ENCODE measurements at places on chromosomes 13 and 19. TPM values are rescaled to one million over a fixed set of nuclear protein-coding genes. Genes with fewer than 3 reads are reported as not detected.

VAV1 gene
- 1.6 TPM for total RNA-seq

SOX21 gene
- total RNA-seq: 4.1 TPM

ZNF888 gene
- 5.0 TPM for total RNA-seq

ZNF586 gene
- 79.5 TPM for total RNA-seq

SYNGR4 gene
- total RNA-seq: not detected

TBC1D17 gene
- 14.4 TPM for total RNA-seq

PALM3 gene
- 4.7 TPM for total RNA-seq

All from parietal lobe (tissue), 2 donors.